ENCODE measurements at places on chromosomes 2 and 18. TPM values are rescaled to one million over a fixed set of nuclear protein-coding genes. Genes with fewer than 3 reads are reported as not detected.

Gene SCN1A
- total RNA-seq: not detected

Gene WNT6
- total RNA-seq: 48.4 TPM

Gene GBX2
- total RNA-seq: not detected

Gene RIT2
- total RNA-seq: not detected

Gene CKAP2L
- not detected for total RNA-seq

Gene CFAP210
- 0.87 TPM for total RNA-seq

Gene PDE11A
- total RNA-seq: not detected

Gene CRIM1
- 179 TPM for total RNA-seq

Gene NCKAP1
- 80.6 TPM for total RNA-seq

Gene KIF1A
- 41.2 TPM for total RNA-seq

Gene COLEC11
- total RNA-seq: not detected

Gene SLC11A1
- total RNA-seq: 213 TPM

Gene PNPT1
- 18.0 TPM for total RNA-seq

Gene SP140L
- 10.7 TPM for total RNA-seq

Gene EN1
- total RNA-seq: 0.78 TPM

Gene MAPRE2
- total RNA-seq: 30.1 TPM

Gene TMX3
- 30.2 TPM for total RNA-seq

Gene ADD2
- total RNA-seq: 4.2 TPM
